ENCODE measurements at places on chromosomes 12 and 14.

- no peak overlapping the region for H3K27ac ChIP-seq
- no peaks in the 10 kb centered on the region for H3K36me3 ChIP-seq
Measured at GRCh38 chr12:121845701-121846100, 13.0 kb downstream of the HPD start.

- H3K36me3 ChIP-seq = no peaks in the 10 kb centered on the region
- H3K27ac ChIP-seq = no peak overlapping the region
- H3K27me3 ChIP-seq = peaks cover 3% of the 10 kb centered on the region
- no peak for DNase-seq
Measured at GRCh38 chr14:96670391-96670790, 126.8 kb upstream of the VRK1 start.

- H3K36me3 ChIP-seq = peaks cover 28% of the 10 kb centered on the region
- no peak overlapping the region for H3K4me3 ChIP-seq
- no peaks in the 10 kb centered on the region for H3K27me3 ChIP-seq
- DNase-seq = no peak
- H3K4me1 ChIP-seq = peaks cover 82% of the 10 kb centered on the region
Measured at GRCh38 chr14:69671365-69672030, 60.1 kb downstream of the SUSD6 start.

- no peak for DNase-seq
- H3K4me3 ChIP-seq = no peak overlapping the region
- H3K36me3 ChIP-seq = no peaks in the 10 kb centered on the region
- H3K4me1 ChIP-seq = no peaks in the 10 kb centered on the region
Measured at GRCh38 chr12:2341871-2342270, 289.1 kb downstream of the CACNA1C start.

- H3K27ac ChIP-seq = no peak overlapping the region
- H3K27me3 ChIP-seq = no peaks in the 10 kb centered on the region
- H3K4me1 ChIP-seq = no peaks in the 10 kb centered on the region
- H3K36me3 ChIP-seq = no peaks in the 10 kb centered on the region
Measured at GRCh38 chr12:29889737-29890136, 106.0 kb upstream of the TMTC1 start.

DNA sequence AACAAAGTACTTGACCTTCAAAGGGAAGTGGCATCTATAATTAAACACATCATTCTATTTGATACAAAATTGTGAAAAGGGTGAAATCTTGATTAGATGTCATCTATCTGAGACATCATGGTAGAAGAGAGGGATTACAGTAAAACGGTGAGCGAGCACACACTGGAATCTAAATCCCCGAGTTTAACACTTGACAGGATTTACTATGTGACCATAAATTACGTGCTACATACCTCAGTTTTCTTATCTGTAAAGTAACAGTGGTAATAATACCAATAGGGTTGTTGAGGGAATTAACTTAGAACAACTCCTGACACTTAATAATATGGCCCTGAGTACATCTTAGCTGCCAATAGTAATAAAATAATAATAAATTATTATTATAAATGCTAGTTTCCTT is 13.3 kb downstream of the USP44 start:
- H3K27ac ChIP-seq = no peak overlapping the region
- H3K4me1 ChIP-seq = no peaks in the 10 kb centered on the region
- H3K4me3 ChIP-seq = no peak overlapping the region
- H3K36me3 ChIP-seq = peaks cover 2% of the 10 kb centered on the region

DNA sequence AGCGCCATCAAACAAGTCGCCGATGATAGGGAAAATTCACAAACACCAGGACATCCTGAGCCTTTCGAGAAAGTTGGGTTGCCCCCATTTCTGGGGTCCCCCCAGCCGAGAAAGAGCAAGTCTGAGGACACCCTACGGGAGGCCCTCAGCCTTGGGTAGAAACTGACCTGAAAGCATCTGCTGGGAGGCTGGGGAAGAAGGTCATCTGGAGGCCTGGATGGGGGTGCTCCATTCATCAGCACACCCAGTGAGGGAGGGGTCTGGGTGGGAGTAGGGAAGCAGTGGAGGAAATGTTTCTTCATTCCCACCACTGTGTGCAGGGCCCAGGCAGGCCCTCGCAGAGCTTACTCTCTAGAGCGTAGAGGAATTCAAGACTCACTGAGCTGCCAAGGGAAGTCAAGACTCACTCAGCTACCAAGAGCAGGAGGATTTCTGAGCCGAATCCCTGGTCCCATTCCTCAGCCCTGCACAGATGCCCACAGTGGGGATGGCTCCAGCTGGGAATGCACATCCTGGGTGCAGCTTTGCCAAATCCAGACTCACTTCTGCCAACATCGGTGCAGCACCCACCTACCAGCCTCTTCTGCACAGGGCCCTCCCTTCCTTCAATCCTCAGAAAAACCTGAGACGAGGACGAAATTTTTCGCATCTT is 38.1 kb downstream of the DIO3 start:
- no peak for DNase-seq
- no peak overlapping the region for H3K27ac ChIP-seq
- H3K36me3 ChIP-seq = peaks cover 11% of the 10 kb centered on the region
- no peaks in the 10 kb centered on the region for H3K27me3 ChIP-seq
- H3K4me3 ChIP-seq = no peak overlapping the region

DNA sequence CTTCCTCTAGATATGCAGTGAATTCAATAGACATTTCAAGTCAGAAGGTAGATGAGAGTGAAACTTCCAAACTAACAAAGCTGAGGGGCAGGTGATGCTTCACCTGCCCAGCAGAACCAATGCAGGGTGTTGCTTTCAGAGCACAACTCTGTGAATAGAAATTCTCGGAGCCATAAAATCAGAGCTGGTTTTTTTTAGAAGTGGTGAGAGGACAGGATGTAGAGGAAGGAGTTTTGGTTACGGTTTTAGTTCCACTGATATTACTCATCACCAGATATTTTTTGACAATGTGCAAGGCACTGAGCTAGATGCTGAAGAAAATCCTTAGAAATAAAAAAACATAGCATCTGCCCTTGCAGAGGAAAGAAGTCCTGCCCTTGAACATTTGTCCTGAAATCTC is 62.2 kb downstream of the BMP4 start:
- H3K27ac ChIP-seq = no peak overlapping the region
- H3K27me3 ChIP-seq = no peaks in the 10 kb centered on the region
- no peaks in the 10 kb centered on the region for H3K36me3 ChIP-seq
- H3K4me1 ChIP-seq = peaks cover 4% of the 10 kb centered on the region
- no peak for DNase-seq

DNA sequence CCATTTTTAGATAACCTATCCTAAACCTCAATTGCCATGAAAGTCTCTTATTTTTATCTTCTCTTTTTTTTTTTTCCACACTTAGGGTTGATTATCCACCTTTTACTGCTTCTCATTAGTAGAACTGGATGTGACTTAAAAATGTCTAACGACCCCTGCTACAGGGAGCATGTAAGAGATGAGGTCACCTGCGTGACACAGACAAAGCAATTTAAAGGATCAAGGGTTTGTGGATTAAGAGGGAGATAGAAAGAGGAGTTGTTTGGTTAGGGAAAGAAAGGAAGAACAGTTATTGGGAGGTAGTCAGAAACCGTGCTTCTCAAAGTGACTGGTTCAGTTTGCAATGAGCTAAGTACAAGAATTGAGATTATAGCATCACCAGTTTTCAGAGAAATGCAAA is 239.1 kb downstream of the ALX1 start:
- no peaks in the 10 kb centered on the region for H3K4me1 ChIP-seq
- H3K4me3 ChIP-seq = no peak overlapping the region
- no peak overlapping the region for H3K27ac ChIP-seq
- no peaks in the 10 kb centered on the region for H3K36me3 ChIP-seq
- no peaks in the 10 kb centered on the region for H3K27me3 ChIP-seq

DNA sequence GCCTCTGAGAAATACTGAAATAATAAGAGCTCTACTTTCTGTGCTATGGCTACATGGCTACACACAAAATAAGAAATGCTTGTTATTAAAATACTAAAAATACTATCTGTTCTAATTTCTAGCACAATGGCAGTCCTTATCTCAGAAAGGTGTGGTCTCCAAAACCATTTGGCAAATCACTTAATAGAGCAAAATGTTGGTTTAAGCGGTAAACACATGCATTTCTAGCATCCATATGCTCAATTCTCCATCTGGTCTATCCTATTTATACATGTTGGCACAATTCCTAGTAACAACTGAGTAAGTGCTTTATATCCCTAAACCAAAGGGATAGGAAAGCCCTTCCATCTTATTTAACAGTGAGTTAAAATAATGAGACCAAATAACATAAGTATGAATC is 107.0 kb downstream of the PAPLN start:
- H3K27ac ChIP-seq = no peak overlapping the region
- no peak for DNase-seq
- no peak overlapping the region for H3K4me3 ChIP-seq
- H3K4me1 ChIP-seq = peaks cover 4% of the 10 kb centered on the region

GRCh38 chr12:108786450-108786849 is 55.1 kb upstream of the CORO1C start:
- no peak for DNase-seq
- peaks cover 24% of the 10 kb centered on the region for H3K36me3 ChIP-seq
- no peak overlapping the region for H3K4me3 ChIP-seq

GRCh38 chr12:92312463-92312964 is 166.9 kb upstream of the BTG1 start:
- H3K4me3 ChIP-seq = no peak overlapping the region
- no peak overlapping the region for H3K27ac ChIP-seq
- DNase-seq = no peak
- H3K27me3 ChIP-seq = no peaks in the 10 kb centered on the region
- H3K4me1 ChIP-seq = peaks cover 2% of the 10 kb centered on the region

DNA sequence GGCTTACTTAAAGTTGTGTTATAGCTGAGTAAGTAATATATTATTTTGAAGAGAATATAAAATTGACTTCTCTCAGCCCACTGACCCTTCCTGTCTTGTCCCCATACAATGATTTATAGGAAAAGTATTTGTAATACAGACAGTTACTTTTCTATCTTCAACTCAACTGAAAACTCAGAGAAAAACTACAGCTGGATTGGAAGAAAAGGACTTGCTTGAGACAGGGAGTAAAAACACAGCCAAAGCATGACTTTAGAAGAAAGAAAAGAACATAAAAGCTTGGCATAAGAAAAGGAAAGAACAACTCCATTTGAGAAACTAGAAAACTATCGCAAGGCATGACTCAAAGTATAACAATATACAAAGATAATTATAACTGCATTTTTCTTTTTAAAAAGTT is 57.5 kb downstream of the MSRB3 start:
- H3K36me3 ChIP-seq = no peaks in the 10 kb centered on the region
- H3K27ac ChIP-seq = no peak overlapping the region
- H3K4me3 ChIP-seq = no peak overlapping the region
- H3K27me3 ChIP-seq = no peaks in the 10 kb centered on the region
- no peaks in the 10 kb centered on the region for H3K4me1 ChIP-seq

DNA sequence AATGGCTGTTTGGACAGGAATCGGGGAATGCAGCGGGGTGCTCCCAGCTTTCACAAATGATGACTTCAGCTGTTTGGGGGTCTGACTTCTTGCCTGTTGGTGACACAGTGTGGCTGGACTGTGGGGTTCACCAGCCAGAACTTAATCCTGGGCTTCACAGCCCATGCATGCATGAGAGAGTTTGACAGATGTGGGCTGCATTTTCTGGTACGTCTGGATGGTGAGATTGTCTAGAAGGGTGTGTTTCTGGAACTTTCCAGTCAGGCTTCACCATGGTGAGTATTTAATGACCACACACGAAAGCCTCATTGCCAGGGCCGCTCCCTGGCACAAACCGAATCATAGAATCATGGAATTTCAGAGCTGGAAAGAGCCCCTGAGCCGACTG is 29.6 kb downstream of the CHST11 start:
- H3K4me1 ChIP-seq = peaks cover 89% of the 10 kb centered on the region
- H3K27ac ChIP-seq = peak overlapping the region; percentile 82
- H3K27me3 ChIP-seq = no peaks in the 10 kb centered on the region
- peaks cover 70% of the 10 kb centered on the region for H3K36me3 ChIP-seq

DNA sequence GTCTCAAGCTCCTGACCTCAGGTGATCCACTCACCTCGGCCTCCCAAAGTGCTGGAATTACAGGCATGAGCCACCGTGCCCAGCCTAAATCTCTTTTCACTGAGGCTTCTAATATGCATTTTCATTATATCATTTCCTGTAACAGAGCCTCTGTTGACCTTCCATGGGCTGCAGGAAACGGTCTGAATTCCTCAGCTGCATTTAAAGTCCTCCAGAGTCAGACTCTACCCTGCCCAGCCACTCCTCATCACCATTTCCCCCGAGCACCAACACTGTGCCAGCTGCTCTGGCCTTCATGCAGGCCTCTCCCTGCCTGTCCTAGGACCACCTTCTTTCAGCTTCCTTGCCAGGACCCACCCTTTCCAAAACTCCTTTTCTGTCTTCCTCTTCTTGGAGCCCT is 9.8 kb upstream of the NFKBIA start:
- H3K27ac ChIP-seq = no peak overlapping the region
- no peaks in the 10 kb centered on the region for H3K36me3 ChIP-seq
- H3K4me3 ChIP-seq = no peak overlapping the region
- peaks cover 41% of the 10 kb centered on the region for H3K4me1 ChIP-seq

GRCh38 chr12:112031472-112031871 is 18.2 kb downstream of the ERP29 start:
- H3K36me3 ChIP-seq = peaks cover 55% of the 10 kb centered on the region
- peak overlapping the region; percentile 28 for H3K27ac ChIP-seq
- no peak overlapping the region for H3K4me3 ChIP-seq
- DNase-seq = no peak
- peaks cover 4% of the 10 kb centered on the region for H3K4me1 ChIP-seq

DNA sequence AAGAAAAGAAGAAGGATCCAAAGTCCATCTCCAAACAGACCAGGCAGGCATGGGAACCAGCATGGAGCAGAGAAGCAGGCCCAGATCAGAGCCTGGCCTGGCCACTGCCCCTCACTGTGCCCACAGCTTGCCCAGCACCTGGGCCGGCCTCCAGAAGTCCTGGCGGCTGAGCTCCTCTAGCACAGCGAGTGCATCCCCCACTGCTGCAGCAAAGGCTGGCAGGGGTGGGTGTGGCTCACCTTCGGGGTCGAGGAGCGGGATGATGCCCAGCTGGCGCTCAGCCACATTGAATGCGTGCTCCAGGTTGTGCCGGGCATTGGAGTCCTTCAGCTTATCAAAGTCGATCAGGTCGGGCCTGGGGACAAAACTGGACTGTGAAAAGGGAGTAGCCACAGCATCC is 78.7 kb downstream of the SPTB start:
- no peaks in the 10 kb centered on the region for H3K36me3 ChIP-seq
- peaks cover 9% of the 10 kb centered on the region for H3K27me3 ChIP-seq
- H3K4me1 ChIP-seq = no peaks in the 10 kb centered on the region
- no peak for DNase-seq
- H3K4me3 ChIP-seq = no peak overlapping the region

DNA sequence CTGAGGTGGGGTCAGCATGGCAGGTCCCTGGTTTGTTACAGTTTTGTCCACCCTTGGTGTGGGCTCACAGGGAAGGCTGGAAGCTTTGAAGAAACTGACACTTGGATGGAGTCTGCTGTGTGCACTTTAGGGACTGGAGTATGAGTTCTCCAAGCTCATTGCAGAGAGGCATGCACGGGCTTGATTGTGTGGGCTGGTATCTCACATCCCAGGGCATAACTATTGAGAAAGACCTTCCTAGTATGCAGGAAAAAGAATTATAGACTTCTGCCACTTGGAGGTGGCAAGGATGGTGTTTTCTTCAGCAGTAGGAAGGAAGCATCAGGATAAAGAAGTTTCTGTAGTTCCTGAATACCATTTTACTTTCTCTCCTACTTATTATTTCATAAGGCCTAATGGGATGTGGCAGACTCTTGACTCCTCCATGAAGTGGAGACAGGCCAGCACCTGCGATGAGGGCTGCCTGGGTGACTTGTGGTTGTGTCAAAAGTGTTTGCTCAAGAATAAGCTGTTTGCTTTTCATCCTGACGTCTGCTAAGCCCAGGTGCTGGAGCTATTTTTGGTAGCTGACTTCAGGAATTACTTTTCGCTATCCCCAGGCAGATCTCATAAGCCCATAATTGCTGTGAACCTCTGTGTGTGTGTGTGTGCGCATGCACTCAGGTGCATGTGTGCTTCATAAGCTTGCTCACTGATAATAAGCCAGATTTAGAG is 125.8 kb downstream of the KTN1 start:
- H3K27ac ChIP-seq = no peak overlapping the region
- H3K4me3 ChIP-seq = no peak overlapping the region
- DNase-seq = no peak
- no peaks in the 10 kb centered on the region for H3K36me3 ChIP-seq
- H3K27me3 ChIP-seq = no peaks in the 10 kb centered on the region
